ENCODE measurements at places on chromosomes 7 and 10.

DNA sequence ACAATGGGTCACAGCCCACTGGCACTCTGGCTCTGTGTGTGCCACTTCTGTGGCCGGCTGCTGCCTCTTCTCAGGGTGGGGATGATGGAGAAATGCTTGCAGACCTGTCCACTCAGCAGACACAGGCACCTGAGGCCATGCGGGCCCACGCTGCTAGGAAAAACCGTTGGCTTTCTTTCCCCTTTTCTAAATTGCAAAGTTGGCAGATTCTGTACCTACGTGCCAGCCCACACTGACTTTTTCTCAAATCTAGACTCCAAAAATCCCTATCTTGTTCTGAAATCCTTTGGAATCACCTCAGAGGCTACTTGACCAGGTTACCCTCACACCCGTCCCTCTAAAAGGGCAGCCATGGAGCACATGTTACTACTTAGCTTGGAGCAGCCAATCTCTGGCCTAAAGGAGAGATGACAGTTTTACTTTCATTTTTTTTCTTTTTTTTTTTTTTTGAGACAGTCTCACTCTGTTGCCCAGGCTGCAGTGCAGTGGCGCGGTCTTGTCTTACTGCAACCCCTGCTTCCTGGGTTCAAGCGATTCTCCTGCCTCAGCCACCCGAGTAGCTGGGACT lies 99.4 kb downstream of the RNF216 start:
- no peak for DNase-seq

- DNase-seq: no peak
These were observed 1079.6 kb upstream of the C7orf33 start for GRCh38 chr7:147510923-147511322.

GRCh38 chr10:73494877-73495225 lies 973 bp downstream of the PPP3CB start:
- no peak for DNase-seq

DNA sequence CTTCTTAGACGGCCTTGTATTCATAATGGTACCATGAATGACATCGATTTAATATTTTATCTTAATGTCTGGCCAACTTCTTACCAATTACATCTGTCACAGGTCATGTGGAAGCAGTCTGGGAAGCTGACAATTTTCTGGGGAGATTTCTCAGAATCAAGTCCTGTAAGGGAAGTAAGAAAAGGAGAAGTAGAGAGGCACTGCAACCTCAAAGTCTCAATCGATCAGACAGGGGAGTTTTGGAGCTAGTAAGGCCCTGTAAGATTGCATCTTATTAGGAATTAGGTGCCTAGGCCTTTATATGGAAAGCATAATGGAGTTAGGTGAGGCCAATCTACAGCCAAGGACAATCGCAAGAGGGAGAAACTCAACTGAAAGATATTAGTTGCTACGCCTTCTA lies 694.6 kb upstream of the SORCS1 start:
- DNase-seq: no peak

- no peak for DNase-seq
These were observed 51.2 kb downstream of the SP8 start for GRCh38 chr7:20735346-20736065.

- DNase-seq: peak; percentile 58
These were observed 115.3 kb downstream of the SGMS1 start for GRCh38 chr10:50508315-50509051.

- DNase-seq: no peak
These were observed 191.2 kb downstream of the MDFIC start for GRCh38 chr7:115113131-115113530.

DNA sequence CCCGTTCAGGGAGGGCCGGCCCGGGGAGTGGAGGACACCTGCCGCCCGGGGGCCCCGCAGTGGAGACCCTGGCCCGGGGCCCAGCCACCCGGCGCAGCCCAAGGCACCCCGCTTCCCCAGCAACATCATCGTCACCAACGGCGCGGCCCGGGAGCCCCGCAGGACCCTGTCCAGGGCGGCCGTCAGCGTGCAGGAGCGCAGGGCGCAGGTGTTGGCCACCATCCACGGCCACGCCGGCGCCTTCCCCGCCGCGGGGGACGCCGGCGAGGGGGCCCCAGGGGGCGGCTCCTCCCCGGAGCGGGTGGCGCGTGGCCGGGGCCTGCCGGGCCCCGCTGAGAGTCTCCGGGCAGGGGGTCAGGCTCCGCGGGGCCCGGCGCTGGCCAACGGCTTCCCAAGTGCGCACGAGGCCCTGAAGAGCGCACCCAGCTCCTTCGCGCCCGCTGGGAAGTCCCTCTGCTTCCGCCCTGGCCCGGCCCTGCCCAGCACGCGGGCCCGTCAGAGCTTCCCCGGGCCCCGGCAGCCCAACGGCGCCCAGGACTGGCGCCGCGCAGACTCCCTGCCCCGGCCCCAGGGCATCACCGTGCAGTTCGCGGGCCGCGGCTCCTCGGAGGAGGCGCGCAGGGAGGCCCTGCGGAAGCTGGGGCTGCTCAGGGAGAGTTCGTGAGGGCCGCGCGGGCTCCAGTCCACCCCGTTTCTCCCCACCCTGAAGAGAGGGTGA lies 46.7 kb downstream of the PROSER2 start:
- DNase-seq: no peak

GRCh38 chr10:79191951-79192676 lies 123.3 kb downstream of the ZMIZ1 start:
- DNase-seq: no peak

GRCh38 chr10:31118556-31118955 lies 86.9 kb upstream of the ZNF438 start:
- no peak for DNase-seq

GRCh38 chr7:115297656-115298055 lies 375.8 kb downstream of the MDFIC start:
- DNase-seq: no peak
